ENCODE measurements at places on chromosomes 7 and 10. TPM values are rescaled to one million over a fixed set of nuclear protein-coding genes. Genes with fewer than 3 reads are reported as not detected.

DNA sequence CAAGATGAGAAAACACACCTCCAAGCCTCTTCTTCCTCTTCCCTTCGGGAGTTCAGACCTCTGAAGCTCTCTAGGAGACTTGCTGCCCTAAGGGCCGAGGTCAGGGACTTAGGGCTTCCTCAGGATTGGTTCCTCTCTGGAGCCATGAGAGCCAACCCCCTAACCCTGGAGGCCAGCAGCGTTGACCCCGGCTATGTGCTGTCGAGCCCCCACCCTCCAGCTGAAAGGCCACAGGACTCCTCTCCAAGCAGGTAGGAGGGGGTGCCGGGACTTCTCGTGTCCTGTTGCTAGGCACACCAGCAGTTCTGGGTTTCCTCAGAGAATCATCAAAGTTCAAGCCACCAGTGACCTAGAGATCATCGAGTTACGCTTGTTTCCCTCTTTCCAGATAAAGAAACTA is 87.4 kb downstream of the ARHGAP22 start:
- DNase-seq: no peak

DNA sequence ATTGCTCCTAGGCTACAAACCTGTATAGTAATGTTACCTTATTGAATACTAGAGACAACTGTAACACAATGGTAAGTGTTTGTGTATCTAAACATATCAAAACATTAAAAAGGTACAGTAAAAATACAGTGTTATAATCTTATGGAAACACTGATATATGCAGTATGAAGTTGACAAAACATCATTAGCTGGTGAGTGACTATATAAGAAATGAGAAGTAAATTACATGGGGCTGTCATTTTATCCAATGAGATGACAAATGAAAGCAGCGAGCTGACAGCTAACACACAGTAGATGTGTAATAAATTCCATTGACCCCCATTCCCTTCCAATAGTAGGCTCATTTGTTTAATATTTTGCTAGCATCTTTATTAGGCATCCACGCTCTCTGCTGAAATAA is 198.1 kb upstream of the GHITM start:
- DNase-seq: no peak

DNA sequence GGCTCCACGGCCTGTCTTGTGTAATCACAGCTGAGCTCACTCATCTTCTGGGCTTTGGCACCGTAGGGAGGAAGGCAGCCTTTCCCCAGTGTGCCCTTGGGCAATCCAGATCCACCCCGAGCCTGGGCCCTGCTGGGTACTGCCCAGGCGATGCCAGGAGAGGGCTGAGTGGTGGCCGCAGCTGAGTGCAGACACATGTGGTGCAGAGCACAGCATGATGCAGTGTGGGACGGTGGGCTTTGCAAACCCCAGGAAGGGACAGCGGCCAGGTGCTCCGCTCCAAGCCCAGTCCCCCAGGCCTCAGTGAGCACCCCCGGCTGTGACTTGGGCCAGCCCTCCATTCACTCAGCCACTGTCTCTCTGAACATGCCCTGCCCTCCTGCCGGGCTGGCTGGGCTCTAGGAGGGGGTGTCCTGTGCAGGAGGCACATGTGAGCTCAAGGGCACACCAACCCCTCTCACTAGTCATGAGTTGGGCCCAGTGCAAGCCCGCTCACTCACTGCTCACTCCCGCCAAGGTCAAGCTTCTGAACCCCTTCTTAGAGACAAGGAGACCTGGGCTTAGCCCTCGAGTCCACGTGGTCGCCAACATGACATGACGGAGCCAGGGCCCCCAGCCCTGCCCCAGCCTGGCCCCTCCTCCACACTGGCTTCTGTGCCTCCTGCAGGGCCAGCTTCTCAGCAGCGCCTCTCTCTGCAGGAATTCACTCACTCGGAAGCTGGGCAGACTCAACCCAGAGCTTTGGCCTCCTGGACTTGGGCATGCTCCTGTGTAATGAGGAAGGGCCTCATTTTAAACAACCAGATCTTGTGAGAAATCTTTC is 77.5 kb upstream of the INSIG1 start:
- DNase-seq: no peak

GRCh38 chr7:6886198-6886597 is 60.1 kb upstream of the CCZ1B start:
- no peak for DNase-seq

DNA sequence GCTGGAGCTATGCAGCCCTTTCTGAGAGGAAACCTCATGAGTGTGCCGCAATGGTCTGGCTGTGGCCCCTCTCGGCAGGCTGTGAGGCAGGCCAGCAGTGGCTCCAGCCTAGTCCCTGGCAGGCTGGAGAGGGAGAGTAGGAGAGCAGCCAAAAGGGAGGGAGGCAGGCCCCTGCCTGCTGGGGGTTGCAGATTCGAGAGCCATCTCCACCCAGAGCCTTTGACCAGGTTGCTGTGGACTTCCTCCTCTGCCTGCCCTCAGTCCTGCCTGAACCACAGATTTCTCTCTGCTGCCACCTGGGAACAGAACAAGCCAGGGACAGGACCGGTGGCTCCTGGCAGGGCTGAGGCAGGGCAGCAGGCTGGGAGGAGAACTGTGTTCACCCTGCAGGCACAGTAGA is 13.9 kb downstream of the PAX2 start:
- DNase-seq: no peak

DNA sequence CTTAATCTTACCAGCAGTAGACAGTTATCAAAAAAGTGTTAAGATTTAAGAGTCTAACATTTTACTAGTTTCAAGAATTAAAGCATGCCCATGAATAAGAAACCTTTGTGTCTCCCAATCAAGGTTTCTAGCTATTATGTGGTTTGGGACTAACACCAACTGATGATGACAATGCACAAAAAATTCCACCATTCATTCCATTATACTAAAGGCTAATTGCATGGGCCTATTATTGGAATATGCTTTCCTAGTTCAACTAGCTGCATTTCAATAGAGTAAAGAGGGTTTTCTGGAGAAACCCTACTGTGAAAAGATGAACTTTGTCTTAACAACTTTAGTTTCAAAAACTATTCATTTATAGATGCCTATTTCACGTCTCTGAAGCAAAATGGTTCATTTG is 44.6 kb downstream of the UBE2H start:
- no peak for DNase-seq

- DNase-seq: peak; percentile 20
These were observed 84.3 kb upstream of the PHF14 start for GRCh38 chr7:10889266-10889898.

GRCh38 chr7:7567898-7568531 is 1.3 kb downstream of the MIOS start:
- no peak for DNase-seq

The SUN3 gene
- not detected for total RNA-seq

The AKR1C4 gene
- not detected for total RNA-seq

The SFRP5 gene
- 0.57 TPM for total RNA-seq

All from colonic mucosa (tissue), 4 donors.